Trophoblast cell (in vitro differentiated cells and primary cell): ENCODE measurements at places on chromosomes 16 and 17.
A peak's percentile ranks its signal among the peaks of the same experiment; 100 is the strongest.

DNA sequence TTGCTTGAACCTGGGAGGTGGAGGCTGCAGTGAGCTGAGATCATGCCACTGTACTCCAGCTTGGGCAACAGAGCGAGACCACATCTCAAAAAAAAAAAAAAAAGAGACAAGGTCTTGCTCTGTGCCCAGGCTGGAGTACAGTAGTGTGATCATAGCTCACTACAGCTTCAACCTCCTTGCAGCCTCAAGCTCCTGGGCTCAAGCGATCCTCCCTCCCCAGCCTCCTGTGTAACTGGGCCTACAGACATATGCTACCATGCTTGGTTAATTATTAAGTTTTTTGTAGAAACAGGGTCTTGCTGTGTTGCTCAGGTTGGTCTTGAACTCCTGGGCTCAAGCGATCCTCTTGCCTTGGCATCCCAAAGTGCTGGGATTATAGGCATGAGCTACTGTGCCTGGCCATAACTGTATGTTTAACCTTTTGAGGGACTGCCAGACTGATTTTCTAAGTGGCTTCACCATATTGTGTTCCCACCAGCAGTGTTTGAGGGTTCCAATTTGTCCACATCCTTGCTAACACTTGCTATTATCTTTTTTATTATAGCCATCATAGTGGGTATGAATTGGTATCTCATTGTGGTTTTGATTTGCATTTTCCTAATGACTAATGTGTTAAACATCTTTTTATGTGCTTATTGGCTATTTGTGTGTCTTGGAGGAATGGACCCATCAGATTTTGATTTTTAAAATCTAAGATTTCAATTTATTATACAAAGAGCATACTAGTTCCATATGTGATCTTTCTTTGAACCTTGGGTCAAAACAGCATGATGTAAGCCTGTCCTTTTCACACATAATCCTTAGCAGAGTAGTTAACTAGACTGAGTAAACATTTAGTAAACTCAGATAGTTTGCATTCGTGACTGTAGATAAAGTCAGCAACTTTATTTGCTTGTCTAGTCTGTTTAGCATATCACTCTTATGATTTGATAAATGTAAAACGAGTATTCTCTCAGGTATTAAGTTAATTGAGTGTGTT, 38.1 kb upstream of the KPNB1 start:
- H3K27ac ChIP-seq = no peak overlapping the region
- H3K36me3 ChIP-seq = peaks cover 28% of the 10 kb centered on the region
- no peaks in the 10 kb centered on the region for H3K27me3 ChIP-seq
- H3K4me1 ChIP-seq = no peaks in the 10 kb centered on the region
- H3K4me3 ChIP-seq = no peak overlapping the region

DNA sequence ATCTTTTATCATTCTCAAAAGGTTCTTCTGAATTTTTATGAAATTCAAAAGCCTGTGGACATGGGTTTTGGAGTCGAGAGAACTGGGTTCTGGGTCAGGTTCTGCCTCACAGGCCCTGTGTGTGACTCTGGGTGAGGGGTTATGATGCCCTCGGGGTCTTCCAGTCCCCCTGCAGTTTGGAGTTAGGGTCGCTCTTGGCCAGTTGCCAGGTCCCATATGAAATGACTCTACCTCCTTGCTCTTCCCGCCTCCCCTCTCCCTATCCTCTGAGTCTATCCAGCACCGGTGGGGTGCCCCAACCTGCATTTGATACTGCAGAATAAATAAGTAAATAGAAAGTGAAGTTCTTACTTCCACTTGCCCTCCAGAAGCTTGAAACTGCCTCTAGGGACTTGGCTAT, 54.1 kb downstream of the ZDHHC7 start:
- H3K27ac ChIP-seq = no peak overlapping the region
- H3K4me1 ChIP-seq = peaks cover 32% of the 10 kb centered on the region
- H3K27me3 ChIP-seq = no peaks in the 10 kb centered on the region
- H3K36me3 ChIP-seq = no peaks in the 10 kb centered on the region
- no peak for DNase-seq

DNA sequence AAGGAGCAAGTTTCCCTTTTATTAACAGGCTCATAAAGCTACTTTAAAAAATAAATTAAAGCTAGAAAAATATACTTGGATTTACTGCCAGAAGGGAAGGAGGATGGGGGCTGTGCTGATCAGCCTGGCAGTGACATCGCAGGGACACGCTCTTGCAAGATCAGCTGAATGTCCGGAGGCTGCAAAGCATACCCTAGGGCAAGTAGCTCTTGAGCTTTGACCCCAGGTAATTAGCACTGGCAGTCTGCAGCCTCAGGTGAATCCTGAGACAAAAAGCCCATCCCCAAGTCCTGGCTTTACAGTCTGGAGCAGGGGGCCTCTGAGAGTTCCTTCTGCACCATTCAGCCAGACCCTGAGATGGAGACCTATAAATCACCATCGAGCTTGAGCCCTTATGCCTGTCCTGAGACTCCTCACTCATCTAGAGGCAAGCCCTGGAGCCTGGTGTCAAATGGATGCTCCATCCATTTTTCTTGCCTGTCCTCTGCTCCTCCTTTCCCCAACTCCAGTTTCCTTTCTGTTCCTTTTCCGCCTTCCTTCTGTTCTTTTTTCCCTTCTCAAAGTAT, 131.7 kb downstream of the TMEM114 start:
- H3K36me3 ChIP-seq = no peaks in the 10 kb centered on the region
- H3K27ac ChIP-seq = no peak overlapping the region
- no peak overlapping the region for H3K4me3 ChIP-seq
- no peaks in the 10 kb centered on the region for H3K4me1 ChIP-seq

GRCh38 chr17:62870030-62870541, 62.0 kb upstream of the MARCHF10 start:
- DNase-seq = peak; percentile 99
- no peak overlapping the region for H3K4me3 ChIP-seq
- H3K4me1 ChIP-seq = peaks cover 24% of the 10 kb centered on the region
- no peaks in the 10 kb centered on the region for H3K27me3 ChIP-seq
- H3K36me3 ChIP-seq = no peaks in the 10 kb centered on the region
- H3K27ac ChIP-seq = peak overlapping the region; percentile 63

- peaks cover 8% of the 10 kb centered on the region for H3K4me1 ChIP-seq
- H3K27ac ChIP-seq = no peak overlapping the region
- DNase-seq = no peak
- H3K36me3 ChIP-seq = peaks cover 35% of the 10 kb centered on the region
- H3K27me3 ChIP-seq = no peaks in the 10 kb centered on the region
Measured at GRCh38 chr17:38743556-38744171, 4.5 kb downstream of the PCGF2 start.

GRCh38 chr17:35252651-35253050, 9.8 kb downstream of the SLFN5 start:
- no peaks in the 10 kb centered on the region for H3K27me3 ChIP-seq
- no peak overlapping the region for H3K4me3 ChIP-seq
- DNase-seq = no peak
- H3K4me1 ChIP-seq = no peaks in the 10 kb centered on the region
- H3K36me3 ChIP-seq = peaks cover 2% of the 10 kb centered on the region

- no peak overlapping the region for H3K4me3 ChIP-seq
- H3K4me1 ChIP-seq = no peaks in the 10 kb centered on the region
- H3K36me3 ChIP-seq = peaks cover 71% of the 10 kb centered on the region
- DNase-seq = no peak
Measured at GRCh38 chr17:75491680-75492079, 23.7 kb downstream of the CASKIN2 start.

DNA sequence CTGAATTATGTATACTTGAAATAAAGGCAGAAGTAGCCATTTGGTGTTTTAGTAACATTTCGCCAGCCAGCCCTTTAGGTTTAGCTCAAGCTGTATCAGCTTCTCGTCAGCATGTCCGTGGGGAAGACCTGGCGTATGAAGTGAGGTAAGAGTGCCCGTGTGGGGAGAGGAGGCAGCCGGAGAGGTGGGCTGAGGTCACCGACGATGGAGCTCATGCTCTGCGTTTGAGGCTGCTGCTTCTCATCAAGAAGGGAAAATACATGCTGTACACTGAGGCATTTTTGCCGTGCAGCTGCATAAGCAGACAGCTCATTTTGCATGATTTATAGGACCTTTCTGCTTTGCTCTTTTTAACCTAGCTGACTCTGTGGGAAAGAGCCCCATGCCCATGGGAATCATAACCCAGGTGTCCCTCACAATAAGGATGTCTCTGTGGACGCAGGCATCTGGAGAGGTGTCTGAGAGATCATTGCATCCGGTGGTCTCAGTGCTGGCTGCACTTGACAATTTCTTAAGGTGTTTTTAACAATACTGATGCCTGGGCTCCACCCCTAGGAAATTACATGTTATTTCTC, 179.1 kb downstream of the ABCC12 start:
- no peak overlapping the region for H3K4me3 ChIP-seq
- H3K27ac ChIP-seq = no peak overlapping the region
- H3K27me3 ChIP-seq = no peaks in the 10 kb centered on the region
- no peaks in the 10 kb centered on the region for H3K4me1 ChIP-seq

GRCh38 chr17:60158751-60159478, 9.1 kb downstream of the CA4 start:
- no peak overlapping the region for H3K4me3 ChIP-seq
- H3K27me3 ChIP-seq = no peaks in the 10 kb centered on the region
- H3K4me1 ChIP-seq = peaks cover 3% of the 10 kb centered on the region
- H3K27ac ChIP-seq = no peak overlapping the region
